ENCODE measurements at places on chromosomes 2 and 18.

DNA sequence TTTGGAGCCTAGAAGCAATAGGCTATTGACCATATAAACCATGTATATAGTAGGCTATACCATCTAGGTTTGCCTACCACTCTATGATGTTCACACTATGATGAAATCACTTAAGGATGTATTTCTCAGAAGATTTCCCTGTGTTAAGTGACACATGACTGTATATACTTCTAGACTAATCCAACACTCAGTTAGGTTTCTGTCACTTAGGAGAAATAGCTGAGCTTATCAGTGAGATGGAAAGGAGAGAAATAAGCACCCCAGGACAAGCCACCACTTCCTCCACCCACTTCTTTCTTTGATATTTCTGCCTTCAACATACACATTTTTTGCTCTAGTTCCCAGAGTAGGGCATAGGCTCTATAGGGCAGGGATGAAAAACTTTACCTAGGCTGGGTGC lies 7.8 kb downstream of the PECR start:
- DNase-seq, result no peak

GRCh38 chr18:36745219-36745975 lies 83.4 kb downstream of the TPGS2 start:
- no peak for DNase-seq

- no peak for DNase-seq
Observed at GRCh38 chr18:37393221-37393827, 172.3 kb downstream of the CELF4 start.

- DNase-seq, result no peak
Observed at GRCh38 chr2:135074216-135074615, 22.1 kb downstream of the RAB3GAP1 start.

DNA sequence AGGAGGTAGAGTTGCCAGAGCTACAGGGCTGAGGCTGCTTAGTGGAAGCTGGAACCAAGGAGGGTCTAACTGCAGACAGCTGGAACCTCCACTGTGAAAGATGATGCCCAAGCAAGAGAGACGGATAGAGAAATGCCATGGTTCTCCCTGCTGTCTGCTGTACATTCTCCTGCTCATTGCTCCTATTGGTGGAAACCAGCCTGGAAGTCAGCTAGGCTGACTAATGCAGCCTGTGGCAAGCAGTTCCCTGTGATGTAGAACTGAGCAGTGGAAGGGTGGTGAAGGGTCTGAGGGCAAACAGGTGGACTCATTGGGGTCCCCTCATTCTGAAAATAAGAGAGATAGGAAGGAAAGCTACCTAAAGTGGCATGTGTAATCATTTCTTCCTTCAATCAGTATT lies 563.6 kb downstream of the SLC4A3 start:
- DNase-seq, result no peak

GRCh38 chr2:138829326-138829919 lies 49.2 kb upstream of the NXPH2 start:
- peak; percentile 9 for DNase-seq

- no peak for DNase-seq
Observed at GRCh38 chr2:168114619-168115018, 132.8 kb downstream of the STK39 start.

GRCh38 chr2:98589489-98589888 lies 18.8 kb downstream of the COA5 start:
- no peak for DNase-seq

DNA sequence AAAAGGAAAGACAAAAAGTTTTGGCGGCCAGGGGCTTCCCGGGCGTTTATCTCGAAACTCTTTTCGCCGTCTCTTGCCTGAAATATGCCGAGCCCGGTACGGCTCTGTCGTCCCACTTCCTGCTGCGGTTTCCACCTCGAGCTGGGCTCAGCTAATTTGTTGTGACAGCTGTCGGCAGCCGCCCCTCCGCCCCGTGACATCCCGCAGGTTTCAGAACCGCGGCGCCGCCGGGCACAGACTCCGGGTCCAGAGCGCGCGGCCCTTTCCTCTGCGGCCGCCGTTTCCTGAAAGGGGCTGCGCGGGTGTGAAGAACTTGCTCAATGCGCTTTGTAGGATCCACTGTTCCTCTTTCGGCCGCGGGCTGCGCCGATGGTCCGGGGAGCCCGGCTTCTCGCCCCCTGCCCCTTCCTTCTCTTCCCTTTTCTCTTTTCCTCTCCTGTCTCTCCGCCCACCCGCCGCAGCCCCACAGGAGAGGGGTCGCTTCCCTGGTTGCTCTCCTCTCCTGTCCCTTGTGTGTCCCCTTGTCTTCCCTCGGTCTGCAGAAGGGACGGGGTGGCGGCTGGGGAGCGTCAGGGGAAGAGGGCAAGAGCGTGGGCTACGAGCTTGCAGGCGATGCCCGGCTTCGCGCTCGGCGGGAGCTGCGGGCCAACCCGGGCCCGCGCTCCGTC lies 648 bp downstream of the ARID5A start:
- peak; percentile 78 for DNase-seq

GRCh38 chr2:8976442-8977259 lies 26.8 kb downstream of the MBOAT2 start:
- no peak for DNase-seq

GRCh38 chr18:41537666-41538065 lies 417.4 kb upstream of the PIK3C3 start:
- no peak for DNase-seq

DNA sequence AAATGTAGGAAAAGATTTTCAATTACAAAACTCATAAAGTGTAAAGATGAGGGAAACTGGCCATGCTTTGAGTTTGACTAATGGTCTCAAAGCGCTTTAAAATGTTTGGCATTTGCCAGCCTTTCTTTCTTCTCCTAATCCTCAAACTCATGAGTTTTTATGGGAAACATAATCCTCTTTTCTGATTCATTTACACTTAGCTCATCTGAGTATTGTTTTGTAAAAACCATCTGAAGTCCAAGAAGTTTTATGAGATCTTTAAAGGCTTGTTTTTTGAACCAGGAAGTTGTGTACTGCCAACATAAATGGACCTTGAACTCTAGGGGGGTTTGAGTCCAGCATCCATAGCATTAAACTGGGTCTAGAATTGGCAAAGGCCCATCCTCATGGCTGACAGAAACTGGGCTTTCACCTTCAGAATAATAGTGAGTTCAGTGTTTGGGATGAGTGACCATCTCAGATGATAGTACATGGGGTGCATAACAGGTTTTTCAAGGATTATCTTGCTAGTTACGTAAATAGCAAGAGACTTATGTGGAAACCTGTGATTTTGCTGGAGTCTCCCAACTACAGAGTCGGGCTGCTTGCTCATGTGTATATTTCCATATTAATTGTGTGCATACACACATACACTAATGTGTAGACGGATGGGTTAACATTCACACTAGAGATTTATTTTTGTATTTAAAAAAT lies 3.8 kb upstream of the LTBP1 start:
- no peak for DNase-seq

DNA sequence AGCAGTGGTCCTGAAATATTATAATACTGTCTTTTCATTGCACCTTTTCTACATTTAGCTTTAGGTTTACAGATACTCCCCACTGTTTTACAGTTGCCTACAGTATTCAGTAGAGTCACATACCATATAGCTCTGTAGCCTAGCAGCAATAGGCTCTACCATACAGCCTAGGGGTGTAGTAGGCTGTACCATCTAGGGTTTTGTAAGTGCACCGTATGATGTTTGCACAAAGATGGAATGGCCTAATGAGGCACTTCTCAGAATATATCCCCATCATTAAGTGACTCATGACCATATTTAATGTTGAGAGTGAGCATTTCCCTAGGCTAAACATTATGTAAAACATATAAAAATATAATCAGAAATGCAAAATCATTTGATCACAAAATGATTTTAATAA lies 511.3 kb upstream of the RAB12 start:
- DNase-seq, result no peak

DNA sequence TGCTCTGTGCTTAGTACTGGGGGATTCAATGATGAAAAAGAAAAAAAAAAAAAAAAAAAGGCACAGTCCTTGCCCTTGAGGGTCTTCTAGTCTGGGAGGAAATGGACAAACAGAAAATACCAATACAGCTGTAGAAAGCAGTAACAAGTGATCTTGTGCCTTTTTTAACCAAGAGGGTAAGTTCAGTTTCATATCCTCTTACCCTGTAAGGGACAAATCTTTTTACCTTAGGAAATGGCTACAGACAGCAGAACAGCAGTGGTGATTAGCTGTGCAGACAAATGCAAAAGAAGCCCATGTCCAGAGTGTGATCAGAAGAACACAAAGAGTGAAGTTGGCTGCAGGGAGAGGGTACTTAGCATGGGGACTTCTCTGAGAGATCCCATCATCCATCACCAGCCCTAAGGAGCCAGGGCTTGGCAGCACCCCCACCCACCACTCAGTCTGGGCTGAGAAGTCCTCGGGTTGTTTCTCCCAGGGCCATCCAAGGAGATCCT lies 102.9 kb downstream of the ALPK2 start:
- DNase-seq, result no peak

GRCh38 chr2:232415138-232415690 lies 8.6 kb downstream of the ALPG start:
- no peak for DNase-seq

GRCh38 chr2:52269696-52270485 lies 1238.0 kb upstream of the NRXN1 start:
- no peak for DNase-seq
